AG04450 (cell line): ENCODE measurements at places on chromosomes 1 and 21.

GRCh38 chr21:26800001-26800400 lies 45.2 kb downstream of the ADAMTS1 start:
- no peak for DNase-seq

GRCh38 chr1:118184739-118185083 lies 317 bp downstream of the SPAG17 start:
- DNase-seq: no peak

GRCh38 chr1:220012259-220012658 lies 34.0 kb downstream of the EPRS1 start:
- no peak for DNase-seq

DNA sequence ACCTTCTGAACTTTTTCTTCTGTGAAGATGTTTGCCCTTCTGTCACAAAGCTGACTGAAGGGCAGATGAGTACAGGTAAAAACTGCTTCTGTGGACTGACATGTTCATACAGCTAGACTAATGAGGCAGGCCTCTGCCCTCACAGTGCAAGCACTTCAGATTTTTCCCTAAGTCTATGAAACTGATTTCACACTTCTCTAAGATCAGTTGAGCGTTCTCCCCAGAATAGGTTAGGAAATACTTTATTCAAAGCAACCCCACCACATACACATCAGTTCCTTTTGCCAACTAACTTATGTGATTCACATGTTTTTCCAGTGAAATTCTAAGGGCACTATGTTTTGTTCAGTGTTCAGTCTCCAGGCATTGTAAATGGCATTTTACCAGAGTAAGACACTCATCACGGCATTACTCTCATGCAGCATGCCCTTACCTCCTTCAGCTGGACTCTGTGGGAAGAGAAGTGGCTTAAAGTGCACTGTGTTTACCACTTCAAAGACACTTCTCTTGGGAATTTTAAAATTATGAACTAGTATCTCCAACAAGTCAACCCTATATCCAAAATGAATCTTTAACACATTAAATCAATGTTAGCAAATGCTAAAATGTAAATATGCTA lies 5.4 kb upstream of the PSMG1 start:
- no peak for DNase-seq

DNA sequence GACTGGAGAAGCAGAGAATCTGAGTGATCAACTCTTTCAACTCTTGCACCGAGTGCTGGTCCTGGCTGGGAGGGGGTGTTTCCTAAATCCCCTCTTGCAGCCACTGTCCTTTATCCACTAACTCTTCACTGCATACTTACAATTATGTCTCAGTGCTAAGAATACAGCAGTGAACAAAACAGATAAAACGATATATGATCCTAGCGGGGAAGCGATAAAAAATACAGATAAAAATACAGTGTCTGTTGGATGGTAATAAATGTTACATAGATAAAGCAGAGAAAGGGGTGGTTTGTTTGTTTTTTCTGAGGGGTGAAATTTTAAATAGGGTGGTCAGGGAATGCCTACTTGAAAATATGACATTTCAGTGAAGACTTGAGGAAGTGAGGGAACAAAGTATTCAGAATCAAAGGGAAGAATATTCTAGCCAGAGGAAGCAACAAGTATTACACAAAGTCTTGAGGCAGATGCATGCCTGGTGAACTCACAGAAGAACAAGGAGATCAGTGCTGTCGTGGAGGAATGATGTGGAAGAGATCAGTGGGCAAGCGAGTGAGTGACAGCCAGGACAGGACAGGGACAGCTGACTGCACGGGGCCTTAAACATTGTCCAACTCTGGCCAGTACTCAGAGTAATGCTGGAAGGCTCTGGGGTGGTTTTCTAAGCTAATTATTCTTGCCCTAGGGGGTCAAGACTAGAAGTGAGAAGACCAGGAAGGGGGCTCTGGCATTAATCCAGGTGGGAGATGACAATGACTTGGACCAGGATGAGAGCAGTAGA lies 110.0 kb downstream of the APP start:
- no peak for DNase-seq

DNA sequence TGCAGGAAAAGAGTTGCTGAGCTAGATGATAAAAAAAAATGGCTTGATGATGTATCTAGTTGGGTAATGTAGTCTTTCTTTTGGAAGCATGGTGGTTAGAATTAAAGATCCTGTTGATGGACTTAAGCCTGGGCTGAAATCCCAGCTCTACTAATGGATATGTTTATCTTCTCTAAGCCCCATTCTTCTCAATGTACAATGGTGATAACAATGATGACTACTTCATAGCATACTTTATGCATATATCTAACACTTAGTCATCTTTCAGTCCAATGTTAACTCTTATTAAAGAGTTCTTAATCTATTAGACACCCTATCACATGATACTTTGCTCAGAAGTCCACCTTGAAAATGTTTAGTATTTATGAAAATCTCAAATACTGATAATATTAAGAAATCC lies 189.5 kb downstream of the PLA2G4A start:
- no peak for DNase-seq

- no peak for DNase-seq
Measured at GRCh38 chr1:69494221-69494620, 73.5 kb upstream of the LRRC7 start.

DNA sequence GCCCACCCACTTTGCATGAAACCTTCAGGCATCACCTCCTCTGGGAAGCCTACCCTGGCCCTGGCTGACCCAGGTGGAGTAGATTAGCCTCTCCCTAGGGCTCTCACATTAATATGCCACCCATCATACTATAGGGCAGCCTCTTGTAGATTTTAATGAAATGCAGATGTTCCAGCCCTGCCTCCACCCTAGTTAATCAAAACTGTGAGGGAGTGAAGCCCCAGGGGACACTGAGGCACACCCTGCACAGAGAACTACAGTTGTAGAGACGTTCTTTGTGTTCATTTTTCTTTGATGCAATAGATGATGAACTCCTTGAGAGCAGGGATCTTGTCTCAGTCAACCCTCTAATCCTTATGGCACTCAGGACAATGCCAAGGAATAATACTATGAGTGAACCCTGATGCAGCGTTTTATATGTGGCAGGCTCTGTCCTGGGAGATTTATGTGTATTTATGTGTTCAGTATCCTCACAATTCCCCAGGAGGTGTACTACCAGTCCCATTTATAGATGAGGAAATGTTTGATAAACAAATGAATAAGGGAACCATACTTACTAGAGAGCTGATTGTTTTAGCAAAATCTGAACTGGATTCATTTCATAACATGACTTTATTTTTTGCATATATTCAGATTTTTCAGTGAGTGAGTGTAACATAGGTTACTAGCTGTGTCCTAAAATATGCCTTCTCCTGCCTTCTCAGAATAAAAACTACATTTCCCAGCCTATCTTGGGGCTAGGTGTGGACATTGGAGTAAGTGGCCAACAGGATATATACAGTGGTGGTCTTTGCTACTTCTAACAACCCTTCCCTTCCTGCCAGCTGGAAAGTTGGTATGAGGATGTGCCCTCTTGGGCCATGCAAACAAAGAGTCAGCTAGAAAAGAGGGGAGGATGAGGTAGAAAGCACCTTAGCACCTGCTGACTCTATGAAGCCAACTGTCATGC lies 23.5 kb upstream of the PRELP start:
- no peak for DNase-seq

GRCh38 chr1:185155600-185156287 lies 1.0 kb downstream of the TRMT1L start:
- no peak for DNase-seq

DNA sequence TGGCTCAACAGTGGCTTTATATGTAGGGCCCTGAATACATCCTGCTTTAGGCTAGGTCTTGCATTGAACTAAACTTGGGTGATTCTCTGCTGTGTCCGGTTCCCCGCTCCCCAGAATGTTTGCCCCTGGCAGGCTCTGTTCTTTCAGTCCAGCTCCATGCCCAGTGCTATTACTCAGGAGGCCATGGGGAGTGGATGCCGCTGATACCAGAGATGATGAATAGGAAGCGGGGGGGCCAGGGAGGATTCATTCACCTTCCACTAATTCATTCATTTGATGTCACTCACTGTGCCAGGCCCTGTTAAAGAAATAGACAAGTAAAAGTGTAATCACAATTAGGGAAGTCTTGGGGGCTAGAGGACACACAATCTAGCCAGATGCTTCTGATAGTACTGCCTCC lies 83.8 kb downstream of the TMEM53 start:
- no peak for DNase-seq

- no peak for DNase-seq
Measured at GRCh38 chr1:33852711-33853110, 11.2 kb upstream of the HMGB4 start.

DNA sequence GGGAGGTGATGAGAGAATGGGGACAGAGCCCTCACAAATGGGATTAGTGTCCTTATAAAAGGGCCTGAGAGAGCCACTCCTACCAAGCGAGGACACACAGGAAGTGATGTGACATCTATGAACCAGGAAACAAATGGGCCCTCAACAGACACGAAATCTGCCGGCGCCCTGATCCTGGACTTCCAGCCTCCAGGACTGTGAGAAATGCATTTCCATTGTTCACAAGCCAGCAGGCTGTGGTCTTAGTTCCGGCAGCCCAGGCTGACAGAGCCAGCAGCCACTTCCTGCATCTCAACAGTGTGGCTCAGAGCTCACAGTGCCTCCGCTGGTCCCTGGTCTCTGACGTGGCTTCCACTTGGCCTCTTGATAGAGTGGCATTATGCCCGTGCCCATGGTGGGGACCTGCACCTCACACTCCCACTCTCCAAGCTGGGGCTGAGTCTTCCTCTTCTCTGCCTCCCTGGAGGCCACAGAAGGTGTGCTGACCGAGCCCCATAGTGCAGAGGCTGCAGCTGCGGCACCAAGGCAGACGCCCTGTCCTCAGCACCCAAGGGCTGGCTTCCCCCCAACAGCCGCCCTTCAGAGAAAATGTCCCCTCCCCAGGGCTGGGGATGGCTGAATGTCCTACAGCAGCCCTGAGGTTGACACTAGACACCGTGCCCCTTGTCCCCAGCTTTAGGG lies 44.9 kb downstream of the ACOT7 start:
- no peak for DNase-seq

- DNase-seq: no peak
Measured at GRCh38 chr1:183303901-183304300, 114.3 kb downstream of the NMNAT2 start.

GRCh38 chr1:27772036-27772931 lies 735 bp upstream of the STX12 start:
- DNase-seq: no peak

DNA sequence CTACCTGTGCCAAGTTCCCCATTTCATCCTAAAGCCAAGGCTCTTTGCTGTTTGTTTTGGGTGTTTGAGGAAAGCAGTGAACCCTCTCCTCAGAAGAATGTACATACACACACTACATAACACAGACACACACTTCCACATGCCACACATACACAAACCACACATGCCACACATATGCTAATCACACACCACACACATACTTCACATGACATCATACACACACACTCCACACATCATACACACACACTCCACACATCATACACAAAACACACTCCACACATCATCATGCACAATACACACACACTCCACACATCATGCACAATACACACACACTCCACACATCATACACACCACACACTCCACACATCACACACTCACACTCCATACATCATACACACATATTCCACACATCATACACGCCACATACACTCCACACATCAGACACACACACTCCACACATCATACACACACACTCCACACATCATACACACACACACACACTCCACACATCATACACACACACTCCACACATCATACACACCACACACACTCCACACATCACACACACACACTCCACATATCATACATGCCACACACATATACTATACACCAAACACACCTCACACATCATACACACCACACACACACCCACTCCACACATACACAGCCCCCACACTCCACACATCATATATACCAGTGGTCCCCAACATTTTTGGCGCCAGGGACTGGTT lies 22.7 kb upstream of the ZNF436 start:
- DNase-seq: no peak

DNA sequence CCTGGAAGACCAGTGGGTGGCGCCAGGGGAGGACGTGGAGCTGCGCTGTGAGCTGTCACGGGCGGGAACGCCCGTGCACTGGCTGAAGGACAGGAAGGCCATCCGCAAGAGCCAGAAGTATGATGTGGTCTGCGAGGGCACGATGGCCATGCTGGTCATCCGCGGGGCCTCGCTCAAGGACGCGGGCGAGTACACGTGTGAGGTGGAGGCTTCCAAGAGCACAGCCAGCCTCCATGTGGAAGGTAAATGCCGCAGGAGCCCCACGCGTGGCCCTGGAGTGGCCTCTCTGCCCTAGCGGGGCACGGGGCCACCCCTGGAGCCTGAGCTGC lies 75.2 kb downstream of the OBSCN start:
- no peak for DNase-seq

DNA sequence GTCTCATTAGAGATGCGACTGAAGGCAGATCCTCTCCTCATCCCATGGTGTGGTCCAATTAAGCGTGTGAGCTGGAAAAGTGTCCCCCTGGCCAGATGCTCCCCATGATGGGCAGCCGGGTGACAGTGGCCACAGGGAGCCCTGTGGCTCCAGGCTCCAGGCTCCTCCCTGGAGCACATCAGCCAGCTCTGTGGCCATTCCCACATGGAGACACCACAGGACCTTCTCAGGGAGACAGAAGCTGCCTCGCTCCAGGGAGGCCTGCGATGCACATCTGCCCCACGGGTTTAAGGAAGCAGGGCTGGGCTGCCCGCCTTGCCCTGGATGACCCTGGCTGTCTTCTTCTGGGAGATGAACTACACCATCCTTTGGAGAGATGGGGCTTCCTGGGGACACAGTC lies 99.9 kb upstream of the TLR5 start:
- DNase-seq: no peak

GRCh38 chr21:46662765-46663500 lies 27.5 kb downstream of the PRMT2 start:
- no peak for DNase-seq

GRCh38 chr1:94463765-94464330 lies 45.7 kb downstream of the ABCD3 start:
- DNase-seq: peak; percentile 21

DNA sequence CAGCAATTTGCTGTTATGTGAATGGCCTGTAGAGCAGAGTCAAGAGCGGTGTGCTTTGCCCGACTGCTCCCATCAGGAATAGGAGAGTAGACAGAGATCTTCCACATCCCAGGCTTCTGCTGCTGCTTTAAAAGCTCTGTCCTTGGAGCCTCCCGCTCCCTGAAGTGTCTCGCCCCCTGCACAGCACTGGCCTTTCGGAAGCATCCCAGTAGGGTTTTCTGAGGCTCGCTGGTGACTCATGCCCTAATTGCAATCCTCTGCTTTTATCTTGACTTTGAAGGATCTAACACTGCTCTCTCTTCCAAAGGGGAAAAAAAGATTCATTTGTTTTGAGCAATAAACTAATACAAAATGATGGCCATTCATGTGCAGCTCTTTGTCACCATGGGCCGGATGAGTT lies 13.3 kb upstream of the CD101 start:
- DNase-seq: no peak

GRCh38 chr1:78274814-78275213 lies 216.0 kb upstream of the PTGFR start:
- DNase-seq: peak; percentile 73

DNA sequence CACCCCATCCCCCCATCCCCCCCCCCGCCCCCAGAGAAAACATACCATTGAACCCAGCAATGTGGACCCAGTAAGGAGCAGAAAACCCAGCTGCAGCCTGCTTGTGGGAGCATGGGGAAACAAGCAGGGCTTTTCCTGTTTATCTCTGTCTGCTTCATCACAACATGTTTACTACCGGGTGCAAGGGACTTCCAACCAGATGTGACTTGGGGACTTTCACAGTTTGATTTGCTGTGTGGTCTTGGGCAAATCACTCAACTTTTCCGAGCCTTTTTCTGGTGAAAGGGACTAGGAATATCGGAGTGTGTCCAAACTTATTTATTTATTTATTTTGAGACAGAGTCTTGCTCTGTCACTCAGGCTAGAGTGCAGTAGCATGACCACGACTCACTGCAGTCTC lies 3.2 kb downstream of the TMCC2 start:
- no peak for DNase-seq

GRCh38 chr1:117600966-117601365 lies 4.9 kb upstream of the TENT5C start:
- DNase-seq: no peak
